ENCODE measurements at places on chromosomes 7 and 10.
A peak's percentile ranks its signal among the peaks of the same experiment; 100 is the strongest.

DNA sequence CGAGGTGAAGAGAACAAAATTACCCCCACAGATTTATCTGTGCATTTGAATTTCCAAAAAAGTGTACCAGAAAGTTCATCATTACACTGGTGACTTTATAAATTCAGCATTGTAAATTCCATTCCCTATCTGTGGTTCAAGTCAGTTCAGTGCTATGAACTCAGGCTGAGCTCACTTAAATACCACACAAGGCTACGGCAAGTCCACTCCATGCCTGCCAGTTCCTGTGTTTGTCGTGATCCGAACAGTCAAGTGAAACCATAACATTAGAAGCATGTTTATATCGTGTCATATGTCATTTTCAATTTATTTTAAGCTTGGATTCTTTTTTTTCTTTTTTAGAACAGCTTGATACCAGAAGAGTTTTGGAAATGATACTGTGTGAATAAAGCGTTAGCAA, 14.8 kb downstream of the MBL2 start:
- peak; percentile 52 for DNase-seq

GRCh38 chr10:86030312-86030711, 336.3 kb downstream of the GRID1 start:
- DNase-seq: no peak

DNA sequence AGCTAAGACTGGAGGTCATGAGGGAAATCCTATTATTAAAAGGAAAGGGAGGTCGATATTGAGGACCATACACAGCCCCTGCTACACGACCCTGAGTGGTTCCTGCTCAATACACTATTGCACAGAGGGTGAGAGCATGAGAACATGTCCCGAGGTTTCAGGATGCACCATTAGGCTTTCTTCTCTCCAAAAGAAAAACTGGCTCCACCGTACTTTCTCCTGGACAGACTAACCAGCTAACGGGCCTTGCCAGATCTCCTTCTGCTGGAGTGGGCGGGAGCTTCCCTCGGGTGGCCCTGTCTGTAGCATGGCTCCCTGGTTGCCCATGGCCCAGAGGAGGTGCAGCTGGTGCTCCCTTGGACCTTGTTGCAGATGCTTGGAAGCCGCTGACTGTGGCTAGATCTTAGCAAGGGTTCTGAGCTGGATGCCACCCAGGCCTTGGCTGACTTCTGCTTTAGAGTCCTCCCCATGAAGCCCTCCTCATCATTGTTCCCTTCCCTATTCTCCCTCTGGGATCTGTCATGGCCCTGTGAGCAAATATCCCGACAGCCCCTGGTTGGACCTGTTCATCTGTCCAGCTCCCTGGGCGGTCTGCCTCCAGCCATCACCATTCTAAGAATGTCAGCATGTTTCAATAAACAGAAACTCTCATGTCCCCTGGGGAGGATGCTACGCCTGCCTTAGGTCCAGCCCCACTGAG, 52.9 kb upstream of the SHH start:
- DNase-seq: no peak

GRCh38 chr10:73247509-73248258, 629 bp upstream of the DNAJC9 start:
- DNase-seq: no peak

GRCh38 chr10:23927576-23928325, 281.2 kb upstream of the KIAA1217 start:
- DNase-seq: no peak

DNA sequence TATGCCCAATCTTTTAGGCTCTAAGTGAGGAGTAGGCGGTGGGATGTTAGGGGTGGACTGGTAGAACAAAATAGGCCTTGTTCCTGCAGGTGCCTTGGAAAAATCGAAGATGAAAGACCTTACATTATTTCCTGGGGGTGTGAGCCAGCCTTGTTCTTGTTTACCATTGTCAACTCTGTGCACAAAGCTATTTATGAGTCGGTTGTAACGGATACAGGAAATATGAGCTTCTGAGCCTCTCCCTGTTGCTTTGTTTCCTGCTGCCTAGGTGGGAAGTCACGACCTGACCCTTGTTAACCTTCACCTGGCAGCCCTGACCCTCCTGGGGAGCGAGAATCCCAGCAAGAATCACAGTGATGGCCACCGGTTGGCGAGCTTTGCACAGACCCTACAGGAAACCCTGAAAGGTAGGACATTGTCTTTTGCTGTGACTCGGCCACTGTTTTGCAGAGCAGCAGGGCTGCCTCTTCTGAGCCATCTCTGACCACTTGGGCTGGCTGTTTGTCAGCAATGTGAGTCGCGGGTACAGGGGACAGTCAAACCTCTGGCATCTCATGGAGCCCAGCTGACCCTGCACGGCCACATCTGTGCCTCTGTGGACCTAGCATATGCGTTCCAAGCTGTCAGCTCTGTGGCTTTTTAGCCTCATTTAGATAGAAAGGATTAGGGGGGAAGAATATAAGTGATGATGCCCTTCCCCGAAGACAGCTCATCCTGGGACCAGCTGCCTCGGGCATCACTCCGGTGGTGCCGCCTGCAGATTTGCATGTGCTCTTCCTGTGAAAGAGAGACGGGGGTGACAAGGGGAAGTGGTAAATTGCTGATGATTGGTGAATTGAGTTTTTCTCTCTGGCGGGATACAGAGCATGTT, 102.1 kb upstream of the ANLN start:
- no peak for DNase-seq

- DNase-seq: no peak
Measured at GRCh38 chr10:121862649-121863048, 65.2 kb downstream of the ATE1 start.

GRCh38 chr7:82044497-82045080, 274.7 kb upstream of the HGF start:
- DNase-seq: no peak
